ENCODE measurements at places on chromosomes 7 and 10.

DNA sequence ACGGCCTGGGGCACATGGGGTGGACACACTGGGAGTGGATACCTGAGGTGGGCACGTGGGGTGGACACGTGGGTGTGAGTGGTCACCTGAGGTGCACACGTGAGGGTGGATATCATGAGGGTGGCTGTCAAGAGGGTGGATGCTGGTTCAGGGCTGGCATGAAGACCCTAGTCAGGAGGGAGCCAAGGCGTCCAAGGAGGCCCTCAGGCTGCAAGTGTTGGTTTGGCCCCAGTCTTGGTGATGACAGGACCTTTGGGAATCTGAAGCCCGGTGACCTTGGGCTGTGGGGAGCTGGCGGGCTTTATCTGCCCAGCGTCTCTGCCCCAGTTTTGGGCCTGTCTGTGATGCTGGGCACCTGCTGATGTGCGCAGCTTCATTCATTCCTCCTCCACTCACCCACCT lies 24.9 kb upstream of the PFKFB3 start:
- DNase-seq, result no peak

- DNase-seq, result no peak
Measured at GRCh38 chr10:126867567-126868365, 37.5 kb upstream of the DOCK1 start.

DNA sequence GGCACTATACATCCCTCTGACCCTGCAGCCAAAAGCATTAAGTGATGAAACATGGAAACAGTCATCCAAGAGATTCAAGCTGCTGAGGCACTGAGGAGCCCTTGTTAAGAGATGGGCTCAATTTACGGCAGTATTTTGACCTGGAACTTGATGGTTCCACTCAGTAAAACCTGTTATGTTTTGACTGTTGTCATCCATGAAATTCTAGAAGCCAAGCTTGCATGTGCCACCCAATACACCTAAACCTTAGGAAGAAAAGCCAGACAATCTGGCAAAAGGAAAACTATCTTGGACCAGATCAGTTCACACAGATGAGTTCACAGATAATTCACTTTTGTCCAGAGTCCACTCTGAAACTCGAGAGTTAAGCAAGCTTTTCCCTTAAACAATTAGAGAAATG lies 53.2 kb downstream of the ICA1 start:
- no peak for DNase-seq

- DNase-seq, result peak; percentile 65
Measured at GRCh38 chr7:92836489-92836999, at the start of gene CDK6. Gene CDK6 (minus strand): TSS chr7:92836573. CDS start chr7:92833323, 3,250 bp downstream.

DNA sequence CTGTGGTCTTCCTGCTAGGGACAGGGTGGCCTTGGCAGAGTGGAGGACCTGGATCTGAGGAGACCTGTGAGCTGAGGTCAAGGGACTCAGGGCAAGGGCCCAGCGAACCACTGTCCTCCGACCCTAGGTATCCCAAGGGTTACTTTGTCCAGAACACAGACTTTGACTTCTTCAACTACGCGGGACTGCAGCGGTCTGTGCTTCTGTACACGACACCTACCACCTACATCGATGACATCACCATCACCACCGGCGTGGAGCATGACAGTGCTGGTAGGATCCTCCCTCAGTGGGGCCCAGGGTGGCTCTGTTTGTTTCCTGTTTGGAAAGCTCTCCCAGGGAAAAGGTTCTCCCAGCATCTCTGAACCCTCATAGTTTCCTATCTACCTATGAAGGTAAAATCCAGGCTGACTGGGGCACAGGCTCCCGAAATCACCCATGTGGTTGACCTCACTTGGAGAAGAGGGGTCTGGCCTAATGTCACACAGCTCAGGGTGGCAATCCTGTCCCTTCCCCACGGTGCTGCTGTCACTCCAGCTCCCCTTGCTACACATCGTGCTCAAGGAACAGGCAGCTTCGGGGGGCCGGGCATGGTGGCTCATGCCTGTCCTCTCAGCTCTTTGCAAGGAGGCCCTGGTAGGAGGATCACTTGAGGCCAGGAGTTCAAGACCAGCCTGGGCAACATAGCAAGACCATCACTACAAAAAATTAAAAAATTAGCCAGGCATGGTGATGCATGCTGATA lies 57.6 kb downstream of the ZNF727 start:
- DNase-seq, result no peak

DNA sequence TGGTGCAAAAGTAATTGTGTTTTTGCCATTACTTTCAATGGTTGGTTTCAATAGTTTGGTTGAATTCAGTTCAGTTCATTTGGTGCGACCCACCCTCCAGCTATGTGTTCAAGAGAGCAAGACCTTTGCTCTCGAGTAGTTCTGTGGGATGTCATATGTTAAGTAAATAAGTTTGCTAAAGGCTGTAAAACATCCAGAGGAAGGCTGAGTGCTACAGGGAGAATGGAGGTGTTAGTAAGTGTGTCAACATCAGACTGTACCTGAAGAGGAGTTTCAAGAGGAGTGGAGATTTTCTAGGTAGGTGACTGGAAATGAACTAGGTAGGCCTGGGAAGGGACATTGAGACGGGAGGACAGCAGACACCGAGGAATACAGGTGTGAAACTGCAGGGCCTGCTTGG lies 147.7 kb downstream of the SH2D4B start:
- DNase-seq, result no peak

- no peak for DNase-seq
Measured at GRCh38 chr7:136063326-136063666, 86.1 kb upstream of the MTPN start.

- DNase-seq, result no peak
Measured at GRCh38 chr10:66804962-66805361, 120.9 kb upstream of the LRRTM3 start.

DNA sequence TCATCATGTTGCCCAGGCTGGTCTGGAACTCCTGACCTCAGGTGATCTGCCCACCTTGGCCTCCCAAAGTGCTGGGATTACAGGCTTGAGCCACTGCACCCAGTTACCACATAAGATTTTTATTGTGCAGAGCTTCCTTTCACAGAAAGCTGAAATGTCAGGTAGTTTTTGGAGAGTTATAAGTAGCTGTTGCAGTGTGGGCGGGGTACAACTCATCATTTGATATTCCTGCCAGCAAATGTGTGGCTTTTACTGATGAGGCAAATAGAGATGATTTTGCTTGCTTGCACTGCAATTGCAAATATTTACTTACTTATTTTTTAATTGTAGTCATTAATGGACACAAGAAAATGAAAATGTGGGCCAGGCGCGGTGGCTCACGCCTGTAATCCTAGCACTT lies 32.4 kb downstream of the NKX2-3 start:
- DNase-seq, result peak; percentile 24

DNA sequence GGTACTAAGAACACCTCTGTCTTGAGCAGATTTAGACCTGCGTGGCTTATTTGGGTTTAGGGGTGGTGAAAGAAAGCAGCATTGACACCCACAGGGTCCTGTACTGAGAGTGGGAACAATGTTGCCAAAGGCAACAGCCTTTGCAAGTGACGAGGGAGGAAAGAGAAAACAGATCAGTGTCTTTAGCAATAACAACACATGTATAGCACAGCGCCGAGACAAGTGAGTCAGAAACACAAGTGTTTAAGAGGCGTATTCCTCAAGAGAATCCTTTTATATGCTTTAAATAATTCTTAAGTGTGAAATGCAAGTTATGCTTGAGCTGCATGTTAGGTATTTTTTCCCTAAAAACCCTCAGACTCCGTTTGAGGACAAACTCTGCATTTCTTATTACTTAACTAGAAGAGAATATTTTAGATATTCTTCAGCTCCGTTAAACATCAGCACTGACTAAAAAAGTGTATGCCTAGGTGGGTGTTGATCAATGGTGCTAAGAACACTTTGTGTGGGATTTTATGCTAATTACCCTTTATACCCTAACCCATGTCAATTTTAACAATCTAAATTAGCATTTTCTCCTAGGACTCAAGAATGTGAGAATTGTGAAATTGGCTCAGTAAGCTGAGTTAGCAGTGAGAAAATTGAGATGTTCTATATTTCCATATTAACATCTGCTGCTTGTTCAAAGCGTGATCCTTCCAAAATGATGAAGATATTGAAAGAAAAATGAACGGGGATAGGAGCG lies 1095.4 kb upstream of the CELF2 start:
- peak; percentile 3 for DNase-seq

DNA sequence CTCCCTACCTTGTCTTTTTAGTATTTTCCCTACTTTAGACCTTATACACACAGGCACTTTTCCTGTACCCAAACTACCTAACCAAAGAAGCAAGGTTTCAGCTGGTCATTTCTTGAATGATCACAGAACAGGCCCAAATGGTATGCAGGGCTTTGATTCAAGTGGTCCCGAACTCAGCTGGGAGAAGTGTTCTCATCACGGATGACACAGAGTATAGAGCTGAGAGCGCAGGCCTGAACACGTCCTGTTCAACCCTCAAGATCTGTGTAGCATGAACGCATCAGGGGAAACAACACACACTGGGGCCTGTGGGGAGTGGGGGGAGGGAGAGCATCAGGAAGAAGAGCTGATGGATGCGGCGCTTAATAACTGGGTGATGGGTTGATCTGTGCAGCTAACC lies 318.2 kb downstream of the SFMBT2 start:
- no peak for DNase-seq

DNA sequence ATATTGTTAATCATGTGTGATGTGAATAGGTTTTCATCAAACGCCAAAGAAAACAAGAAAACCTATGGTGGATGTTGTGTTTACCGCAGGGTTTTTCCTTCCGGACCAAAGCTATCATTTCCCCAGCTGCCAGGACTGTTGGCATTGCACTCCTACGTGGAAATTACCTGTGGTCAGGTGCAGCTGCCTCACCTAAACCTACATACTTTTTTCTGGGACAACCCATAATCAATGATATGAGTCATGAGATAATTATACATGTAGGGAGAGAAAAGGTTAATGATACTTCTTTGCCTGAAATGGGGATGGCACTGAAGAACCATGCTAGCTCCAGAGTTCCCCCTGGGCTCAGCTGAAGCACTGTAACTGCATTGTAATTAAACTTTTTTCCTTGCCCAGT lies 223.6 kb upstream of the SEMA3E start:
- no peak for DNase-seq

- no peak for DNase-seq
Measured at GRCh38 chr10:89515031-89515841, 20.2 kb downstream of the SLC16A12 start.

DNA sequence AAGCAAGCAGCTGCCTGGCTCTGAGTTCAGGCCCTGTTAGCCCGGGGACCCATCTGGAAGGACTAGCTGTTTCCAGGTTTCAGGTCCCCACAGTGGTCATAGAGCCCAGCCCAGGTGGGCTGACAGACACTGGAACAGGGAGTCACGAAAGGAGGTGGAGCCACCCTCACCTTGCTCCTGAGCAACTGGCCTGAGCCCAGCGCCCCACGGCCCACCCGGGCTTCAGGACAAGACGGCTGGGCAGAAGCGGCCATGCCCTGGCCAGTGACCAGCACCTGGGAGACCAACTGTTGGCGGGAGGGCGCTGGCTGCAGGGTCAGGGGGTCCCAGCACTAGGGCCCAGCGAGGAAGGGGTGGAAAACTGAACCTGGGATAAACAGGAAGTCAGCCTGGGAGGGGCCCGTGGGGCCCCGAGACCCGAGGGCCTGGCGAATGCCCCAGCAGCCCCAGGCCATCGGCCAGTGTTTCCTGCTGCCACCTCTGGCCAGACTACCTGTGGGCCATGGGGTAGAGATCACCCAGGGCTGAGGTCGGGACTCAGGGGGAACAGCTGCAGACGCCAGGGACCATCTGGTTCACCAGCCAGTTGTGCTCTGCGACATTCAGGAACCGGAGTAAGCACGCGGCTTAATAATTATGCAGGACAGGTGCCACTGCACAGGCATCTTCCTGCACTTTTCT lies 282.1 kb upstream of the PPP2R2D start:
- DNase-seq, result no peak

DNA sequence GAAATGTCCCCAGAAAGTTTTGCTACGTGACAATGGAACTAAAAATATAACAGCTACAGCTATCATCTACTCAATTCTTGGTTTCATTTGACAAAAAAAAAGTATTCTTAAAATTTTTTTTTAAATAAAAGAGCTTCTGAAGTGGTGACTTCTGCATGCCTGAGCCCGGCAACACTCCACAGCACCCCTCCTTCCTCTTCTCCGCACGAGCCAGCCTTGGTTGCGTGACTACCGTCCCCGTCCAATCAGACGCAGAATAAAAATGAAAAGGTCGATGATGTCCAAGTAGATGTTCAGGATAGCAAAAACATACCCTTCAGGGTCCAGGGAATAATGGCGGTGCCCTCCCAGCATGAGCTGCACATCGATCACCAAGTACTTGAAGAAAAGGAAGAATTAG lies 34.5 kb upstream of the GATAD1 start:
- no peak for DNase-seq

GRCh38 chr10:6385665-6386064 lies 182.9 kb downstream of the PFKFB3 start:
- no peak for DNase-seq

DNA sequence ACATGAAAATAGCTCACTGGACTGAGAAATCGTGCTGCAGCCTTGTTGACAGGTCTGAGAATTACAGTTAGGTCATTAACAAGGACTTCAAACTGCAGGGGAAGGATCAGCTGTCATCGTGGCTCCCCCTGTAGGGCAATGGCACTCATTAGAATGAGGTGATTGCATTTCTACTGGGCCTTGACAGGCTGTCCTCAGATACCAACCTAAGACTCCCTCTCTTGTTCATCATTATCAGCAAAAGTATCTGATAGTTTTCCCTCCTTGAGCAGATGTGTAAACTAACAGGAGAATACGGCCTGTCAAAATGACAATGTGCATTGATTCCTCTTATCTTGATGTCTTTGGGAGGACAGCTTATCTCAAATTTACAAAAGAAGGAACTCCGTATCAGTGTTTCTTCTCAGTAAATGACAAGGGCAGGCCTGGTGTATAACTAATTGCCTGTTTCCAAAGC lies 648.5 kb upstream of the LRRN3 start:
- no peak for DNase-seq

GRCh38 chr7:86760236-86760635 lies 116.5 kb downstream of the GRM3 start:
- no peak for DNase-seq

DNA sequence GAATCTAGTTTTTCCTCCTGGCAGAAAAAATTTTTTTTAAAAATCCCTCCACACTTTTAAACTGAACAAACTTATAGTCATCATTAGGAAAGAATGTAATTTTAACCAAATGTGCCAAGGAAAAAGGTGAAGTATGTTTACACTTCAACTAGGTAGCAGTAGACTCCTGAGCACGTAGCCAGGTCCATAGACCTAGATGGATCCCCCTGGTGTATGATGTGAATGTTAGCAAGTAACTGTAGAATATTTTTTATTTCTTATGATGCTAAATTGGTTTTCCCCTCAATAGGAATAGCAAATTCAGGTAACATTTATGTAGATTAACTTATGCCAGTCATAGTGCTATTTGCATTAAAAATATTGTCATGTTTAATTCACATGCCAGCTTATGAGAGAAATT lies 19.6 kb downstream of the CABCOCO1 start:
- DNase-seq, result no peak

- DNase-seq, result no peak
Measured at GRCh38 chr7:138137423-138138171, 61.3 kb downstream of the AKR1D1 start.

DNA sequence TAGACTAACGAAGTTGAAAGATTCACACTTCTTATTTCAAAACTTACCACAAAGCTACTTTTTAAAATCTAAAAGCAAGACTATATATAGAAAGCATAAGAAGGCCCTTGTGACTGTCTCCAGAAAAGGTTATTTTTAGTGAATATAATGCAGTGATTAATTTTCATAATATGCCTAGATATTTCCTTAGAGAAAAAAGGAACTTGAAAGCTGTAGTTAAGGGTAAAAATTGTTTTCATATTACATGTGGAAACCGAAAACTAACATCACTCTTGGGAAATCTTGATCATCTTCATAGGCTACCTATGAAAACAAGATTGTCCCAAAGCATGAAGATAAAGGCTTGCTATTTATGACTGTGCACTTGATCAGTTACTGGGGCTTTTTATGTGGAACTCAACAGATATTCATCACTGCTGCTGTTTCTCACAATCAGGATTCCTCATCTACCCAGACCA lies 223.2 kb downstream of the SH2D4B start:
- no peak for DNase-seq

All from head of caudate nucleus (tissue), 42 donors.